ENCODE measurements at places on chromosomes 7 and 10.

- DNase-seq: no peak
Measured at GRCh38 chr10:76981251-76981650, 656.4 kb downstream of the KCNMA1 start.

GRCh38 chr10:132209130-132209529 lies 22.4 kb downstream of the DPYSL4 start:
- DNase-seq: no peak

- no peak for DNase-seq
Measured at GRCh38 chr7:18004372-18004771, 23.3 kb downstream of the PRPS1L1 start.

DNA sequence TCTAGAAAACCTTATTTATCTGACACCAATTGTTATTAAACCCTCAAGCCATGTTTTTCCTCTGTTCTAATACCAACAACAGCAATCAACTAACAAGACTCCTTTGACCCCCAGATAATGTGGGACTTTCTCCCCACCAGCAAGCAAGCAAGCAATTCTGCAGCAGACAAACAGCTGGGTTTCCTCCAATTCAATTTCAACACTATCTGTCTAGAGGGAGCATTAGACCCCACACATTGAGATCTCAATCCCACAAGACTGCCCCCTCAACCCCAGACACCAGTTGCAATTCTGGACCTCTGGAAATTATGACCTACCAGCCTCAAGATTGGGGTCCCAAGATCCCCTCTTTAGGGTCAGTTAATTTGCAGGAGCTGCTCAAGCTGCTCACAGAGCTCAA lies 89.4 kb upstream of the TMEM26 start:
- DNase-seq: no peak

- no peak for DNase-seq
Measured at GRCh38 chr7:70459546-70459945, 672.4 kb upstream of the GALNT17 start.

- no peak for DNase-seq
Measured at GRCh38 chr7:139597028-139597427, 73.5 kb downstream of the CLEC2L start.

DNA sequence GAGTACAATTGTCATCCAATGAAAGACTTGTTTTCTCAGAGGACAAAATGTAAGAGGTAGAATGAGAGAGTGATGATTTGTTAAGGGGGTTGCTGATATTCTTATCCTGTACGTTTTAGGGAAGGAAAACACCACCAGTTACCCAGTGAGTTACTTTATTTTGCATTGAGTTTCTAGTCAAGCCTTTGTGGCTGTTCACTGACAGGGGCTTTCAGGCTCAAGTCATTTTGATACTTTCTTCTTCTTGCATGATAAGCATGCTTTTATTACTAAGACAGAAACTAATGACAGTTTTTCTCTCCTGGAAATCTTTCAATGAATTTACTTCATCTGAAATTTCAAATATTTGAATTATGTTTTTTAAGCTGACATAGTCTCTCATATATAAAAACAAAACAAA lies 710.2 kb upstream of the POM121L12 start:
- no peak for DNase-seq

- DNase-seq: no peak
Measured at GRCh38 chr10:20890009-20890408, 7.1 kb downstream of the NEBL start.

DNA sequence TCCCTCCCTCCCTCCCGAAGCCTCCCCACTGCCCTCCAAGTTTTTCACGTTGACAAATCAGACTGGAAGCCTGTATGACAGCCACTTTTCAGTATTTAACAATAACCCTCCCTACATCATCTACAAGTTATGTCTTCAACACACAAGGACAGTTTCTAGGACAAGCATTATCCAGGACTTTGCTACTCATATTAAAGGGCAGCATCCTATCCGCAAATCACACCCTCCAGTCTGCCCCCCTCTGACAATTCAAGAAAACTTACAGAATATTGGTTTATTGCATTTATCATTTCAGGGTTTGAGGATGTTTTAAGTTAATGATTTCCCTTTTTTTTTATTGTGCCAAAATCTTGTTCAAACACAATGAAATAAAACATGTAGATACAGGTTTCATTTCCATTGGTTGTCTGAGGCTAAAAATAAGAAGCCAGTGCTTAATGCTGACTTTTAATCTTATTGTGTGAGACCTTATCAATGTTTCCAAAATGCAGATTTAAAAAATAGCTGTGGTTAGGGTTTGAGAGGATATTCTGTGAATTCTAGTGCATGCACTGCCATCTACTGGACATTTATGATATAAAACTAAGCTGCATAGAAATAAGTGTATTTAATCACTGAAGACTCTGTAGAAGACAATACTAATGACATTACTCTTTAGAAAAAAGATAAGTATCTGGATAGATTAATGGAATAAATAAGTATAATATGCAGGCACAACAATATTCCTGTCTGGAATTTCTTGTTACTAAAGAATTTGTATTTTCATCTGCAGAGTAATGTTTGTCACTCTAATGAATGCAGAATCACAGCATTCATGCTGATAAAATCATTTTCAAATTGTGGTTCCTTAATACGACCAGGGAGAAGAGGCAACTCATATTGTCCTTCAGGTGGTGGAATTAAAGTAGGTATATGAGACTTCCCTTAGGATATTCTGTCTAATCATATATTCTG lies 64.1 kb downstream of the CAV1 start:
- peak; percentile 66 for DNase-seq

- DNase-seq: peak; percentile 11
Measured at GRCh38 chr7:70829221-70830059, 302.5 kb upstream of the GALNT17 start.

GRCh38 chr10:565676-566075 lies 123.8 kb downstream of the DIP2C start:
- no peak for DNase-seq

DNA sequence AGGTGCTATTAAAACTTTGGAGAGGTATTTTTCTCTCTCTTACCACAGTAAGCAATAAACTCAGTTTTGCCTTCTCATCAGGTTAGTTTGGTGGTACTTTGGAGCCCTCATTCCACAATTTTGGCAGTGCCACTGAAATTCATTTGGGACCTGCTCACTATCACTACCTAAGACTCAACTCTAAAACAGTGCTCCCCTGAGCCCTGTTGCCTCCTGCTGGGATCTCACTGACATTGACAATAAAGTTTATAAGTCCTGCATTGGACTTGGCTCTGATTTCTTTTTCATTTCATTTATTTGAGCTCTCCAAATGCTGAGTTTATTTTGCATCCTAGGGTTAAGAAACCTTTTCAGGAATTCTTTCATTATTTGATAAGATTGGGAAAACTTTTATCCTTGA lies 130.8 kb upstream of the HPS1 start:
- no peak for DNase-seq

- no peak for DNase-seq
Measured at GRCh38 chr10:132960071-132960472, 17.7 kb upstream of the CFAP46 start.

GRCh38 chr7:109873296-109873695 lies 1217.6 kb upstream of the LRRN3 start:
- no peak for DNase-seq

- DNase-seq: no peak
Measured at GRCh38 chr7:121305109-121305508, 23.7 kb upstream of the WNT16 start.

DNA sequence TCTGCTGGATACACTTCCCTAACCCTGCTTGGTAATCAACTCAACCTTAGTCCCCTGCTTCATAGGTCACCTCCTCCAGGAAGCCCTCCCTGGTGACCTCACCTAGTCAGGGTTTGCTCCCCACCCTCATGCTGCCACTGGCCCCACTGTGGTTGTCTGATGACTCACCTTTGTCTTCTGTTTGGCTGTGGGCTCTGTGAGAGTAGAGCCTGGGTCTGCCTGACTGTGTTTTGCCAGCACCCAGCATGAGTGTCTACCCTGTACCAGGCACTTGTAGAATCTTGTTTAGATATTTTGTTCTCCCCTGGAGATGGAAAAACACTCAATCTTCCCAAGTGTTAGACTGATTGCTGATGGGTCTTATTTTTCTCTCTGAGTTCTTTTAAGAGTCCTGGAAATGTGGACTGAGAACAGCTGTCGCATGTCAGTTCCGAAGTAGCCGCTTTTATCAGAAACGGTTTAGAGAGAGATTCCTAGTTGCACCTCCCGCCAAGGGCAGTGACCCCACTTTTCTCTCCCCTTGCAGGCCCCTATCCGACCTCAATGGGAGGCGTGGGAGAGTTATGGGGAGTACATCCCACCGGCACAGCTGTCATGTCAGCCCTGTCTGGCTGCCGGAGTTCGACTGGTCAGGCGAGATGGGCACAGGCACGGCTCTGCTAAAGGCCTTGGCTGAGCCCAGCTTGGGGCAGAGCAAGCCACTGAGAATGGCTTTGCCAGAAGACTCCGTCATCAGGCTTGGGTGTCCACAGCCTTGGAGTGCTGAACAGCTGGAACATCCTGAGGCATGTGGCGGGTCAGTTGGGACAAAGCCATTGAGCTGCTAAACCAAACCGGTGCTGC lies 134.3 kb downstream of the GRK5 start:
- no peak for DNase-seq

DNA sequence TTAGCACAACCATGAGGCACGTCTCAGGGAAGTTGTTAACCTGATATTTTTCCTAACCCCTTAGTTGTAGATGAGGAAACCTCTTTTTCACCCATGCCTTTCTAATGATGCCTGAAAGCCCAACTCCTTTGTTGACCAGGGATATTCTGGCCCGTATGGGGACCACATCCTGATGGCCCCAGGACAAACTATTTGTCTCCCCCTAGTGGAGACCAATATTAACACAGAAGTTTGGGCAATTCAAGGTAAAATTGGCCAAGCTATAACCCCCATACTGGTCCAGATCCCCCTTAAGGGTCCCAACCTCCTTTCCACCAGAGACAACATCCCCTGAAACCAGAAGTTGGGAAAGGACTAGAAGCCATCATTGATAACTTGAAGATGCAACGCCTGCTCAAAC lies 893.3 kb downstream of the SORCS1 start:
- DNase-seq: no peak

DNA sequence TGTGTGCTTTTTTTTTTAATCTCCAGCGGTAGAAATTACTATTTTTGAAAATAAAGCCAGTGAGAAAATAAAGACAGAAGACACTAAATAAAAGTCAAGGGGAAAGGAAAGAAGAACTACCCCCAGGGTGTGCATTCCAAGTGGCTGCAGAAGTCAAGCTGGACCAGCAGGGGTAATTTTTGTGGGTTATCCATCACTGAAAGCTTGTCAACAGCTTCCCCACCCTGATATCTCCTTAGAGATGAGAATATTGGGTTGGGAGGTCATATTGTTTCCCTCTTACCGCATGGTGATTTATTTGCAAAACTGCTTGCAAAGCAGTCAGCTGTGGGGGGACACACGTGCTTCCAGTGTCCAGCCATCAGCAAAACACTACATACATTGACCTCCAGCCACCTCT lies 46.4 kb downstream of the FAM107B start:
- no peak for DNase-seq

GRCh38 chr7:52876402-52876801 lies 159.0 kb upstream of the POM121L12 start:
- no peak for DNase-seq

GRCh38 chr10:124576526-124577420 lies 115.2 kb downstream of the LHPP start:
- DNase-seq: no peak

DNA sequence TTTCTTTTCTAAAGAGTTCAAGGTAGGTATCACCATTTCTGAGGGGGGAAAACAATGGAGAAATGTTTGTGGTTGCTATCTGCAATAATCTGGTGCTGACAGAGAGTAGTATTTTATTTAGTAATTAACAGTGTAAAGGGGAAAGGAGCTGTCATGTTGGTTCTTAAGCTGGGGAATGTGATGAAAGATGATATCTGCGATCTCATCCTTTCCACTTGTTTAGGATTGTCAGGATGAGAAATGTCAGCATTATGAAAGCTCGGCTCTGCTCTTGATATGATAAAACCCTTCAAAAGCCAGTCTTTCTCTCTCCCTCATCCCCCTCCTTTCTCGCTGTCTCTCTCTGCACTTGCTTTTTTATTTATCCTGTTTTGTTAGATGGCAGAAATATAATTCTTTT lies 106.1 kb downstream of the POU6F2 start:
- DNase-seq: no peak

DNA sequence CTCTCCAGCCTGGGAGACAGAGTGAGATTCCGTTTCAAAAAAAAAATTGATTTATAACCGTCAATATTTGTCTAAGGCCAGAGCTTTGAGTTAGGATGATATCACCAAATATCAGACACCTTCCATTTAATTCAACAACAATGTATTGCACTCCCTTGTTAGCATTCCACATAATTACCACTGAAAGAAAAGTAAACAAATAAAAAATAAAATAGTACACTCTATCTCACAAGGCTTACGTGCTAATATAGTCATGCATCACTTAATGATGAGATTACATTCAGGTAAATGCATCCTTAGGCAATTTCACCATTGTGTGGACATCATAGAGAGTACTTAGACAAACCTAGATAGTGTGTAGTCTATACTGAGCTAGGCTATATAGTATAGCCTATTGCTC lies 127.6 kb upstream of the RHOBTB1 start:
- no peak for DNase-seq

- DNase-seq: no peak
Measured at GRCh38 chr10:54799506-54799905, 1.5 kb downstream of the PCDH15 start.

DNA sequence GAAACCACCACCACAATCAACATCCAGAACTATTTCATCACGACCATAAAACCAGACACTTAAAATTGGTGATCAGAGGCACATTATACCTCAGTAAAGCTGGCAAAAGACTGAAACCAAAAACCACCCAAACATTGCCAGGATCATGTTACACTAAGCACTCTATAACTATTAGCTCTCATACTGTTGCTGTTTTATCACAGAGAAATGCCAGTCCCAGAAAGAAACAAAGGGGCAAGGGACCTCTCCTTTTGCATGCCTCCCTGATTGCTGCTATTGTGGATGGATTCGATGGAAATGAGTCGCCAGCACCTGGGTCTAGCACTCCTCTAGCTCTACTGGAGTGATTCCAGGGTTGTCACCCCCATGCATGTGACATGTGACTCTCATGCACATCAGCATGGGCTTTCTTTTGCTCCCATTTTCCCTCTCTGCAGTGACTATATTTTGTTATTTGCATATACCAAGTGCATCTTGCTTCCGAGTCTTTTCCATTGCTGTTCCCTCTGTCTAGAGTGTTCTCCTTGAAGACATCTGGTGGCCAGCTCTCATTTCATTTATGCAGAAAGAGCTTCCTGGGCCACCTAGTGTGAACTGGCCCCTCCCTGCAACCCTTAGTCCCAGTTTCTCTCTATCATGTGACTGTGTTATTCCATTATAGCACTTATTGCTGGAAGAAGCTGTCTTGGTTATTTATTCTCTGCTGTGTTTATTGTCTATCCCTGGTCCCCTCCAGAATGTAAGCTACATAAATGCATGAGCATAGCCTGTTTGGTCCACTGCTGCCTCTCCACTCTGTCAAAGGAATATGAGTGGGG lies 300.6 kb downstream of the PLXNA4 start:
- DNase-seq: no peak

DNA sequence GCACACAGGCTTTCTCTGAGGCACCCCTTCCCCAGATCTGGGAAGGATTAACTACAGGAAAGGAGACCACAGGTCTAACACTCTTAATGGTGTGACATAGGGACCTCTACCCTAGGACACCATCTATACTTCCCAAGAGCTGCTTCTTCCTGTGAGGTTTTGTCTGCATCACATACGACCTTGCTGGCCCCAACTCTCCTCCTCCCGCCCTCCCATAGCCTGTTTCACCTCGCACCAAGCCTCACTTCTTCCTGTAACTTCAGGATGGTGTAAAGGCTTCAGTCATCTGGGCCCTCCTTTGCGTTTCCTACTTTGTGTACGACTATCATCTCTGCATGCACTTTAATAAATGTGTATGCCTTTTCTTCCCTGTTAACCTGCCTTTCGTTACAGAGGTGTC lies 274.3 kb downstream of the KLF6 start:
- no peak for DNase-seq

All from HFF-Myc (cell line).